Activated CD8-positive, alpha-beta T cell treated with anti-CD3 and anti-CD28 coated beads, Interleukin-2, amount 10 ng/mL, durations not matched to agents 7 days and 5 days (primary cell): ENCODE measurements at places on chromosomes 5 and 9.

GRCh38 chr9:129665389-129665775, at the start of gene PRRX2:
PRRX2 (plus strand) TSS chr9:129665647; CDS start chr9:129665868, 221 bp downstream.
- DNase-seq: peak; percentile 60

DNA sequence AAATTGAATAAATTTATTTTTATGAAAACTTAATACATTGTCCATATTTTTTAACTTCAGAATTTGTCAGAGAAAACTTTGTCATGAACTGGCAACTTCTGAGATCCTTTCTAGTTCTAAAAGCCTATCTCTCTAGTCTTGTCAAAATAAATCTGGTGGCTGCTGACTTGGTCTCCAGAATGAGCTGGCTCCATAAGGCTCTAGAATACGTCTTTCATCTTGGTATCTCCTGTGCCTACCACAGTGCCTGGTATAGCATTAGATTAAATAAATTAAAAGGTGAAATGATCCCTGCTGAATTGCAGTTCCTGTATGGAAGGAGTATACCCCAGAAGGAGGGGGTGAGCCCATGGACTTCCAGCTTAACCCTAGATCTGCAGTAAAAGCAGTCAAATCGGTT, 2.6 kb upstream of the FOCAD start:
- no peak for DNase-seq

- no peak for DNase-seq
These were observed 83.3 kb downstream of the ATPSCKMT start for GRCh38 chr5:10166392-10166791.

GRCh38 chr9:76136986-76137385, 246.5 kb downstream of the PCSK5 start:
- DNase-seq: no peak

GRCh38 chr9:12915366-12915954, 140.6 kb downstream of the LURAP1L start:
- DNase-seq: no peak

GRCh38 chr9:90775657-90776056, 26.0 kb upstream of the SYK start:
- DNase-seq: no peak

DNA sequence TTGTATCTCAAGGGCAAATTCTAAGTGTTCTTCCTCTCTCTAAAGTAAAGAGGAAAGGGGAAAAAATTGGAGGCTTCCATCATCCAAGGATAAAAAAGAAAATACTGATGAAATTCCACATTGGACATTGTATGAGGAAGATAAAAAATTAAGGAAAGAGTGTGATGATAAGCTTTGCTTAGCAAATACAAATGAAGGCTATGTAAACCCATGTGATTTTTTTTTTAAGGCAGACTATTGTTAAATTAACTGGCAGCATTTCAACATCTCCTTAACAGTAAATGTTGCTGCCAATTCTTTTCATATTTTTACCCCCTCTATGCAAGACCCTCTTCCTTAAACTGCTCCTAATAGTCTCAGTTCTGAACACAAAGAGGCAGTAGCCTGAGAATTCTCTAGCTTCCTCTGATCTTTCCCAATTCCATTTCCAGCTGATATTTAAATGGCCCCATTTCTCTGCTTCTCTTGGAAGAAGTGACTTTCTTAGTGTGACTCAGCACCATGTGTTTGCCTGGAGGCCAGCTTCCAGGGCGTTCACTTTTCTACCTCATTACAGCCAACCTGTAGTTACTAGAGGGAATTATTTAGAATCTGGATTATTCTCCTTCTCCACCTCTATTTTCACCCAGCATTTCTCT, 159.7 kb downstream of the TLE1 start:
- no peak for DNase-seq

DNA sequence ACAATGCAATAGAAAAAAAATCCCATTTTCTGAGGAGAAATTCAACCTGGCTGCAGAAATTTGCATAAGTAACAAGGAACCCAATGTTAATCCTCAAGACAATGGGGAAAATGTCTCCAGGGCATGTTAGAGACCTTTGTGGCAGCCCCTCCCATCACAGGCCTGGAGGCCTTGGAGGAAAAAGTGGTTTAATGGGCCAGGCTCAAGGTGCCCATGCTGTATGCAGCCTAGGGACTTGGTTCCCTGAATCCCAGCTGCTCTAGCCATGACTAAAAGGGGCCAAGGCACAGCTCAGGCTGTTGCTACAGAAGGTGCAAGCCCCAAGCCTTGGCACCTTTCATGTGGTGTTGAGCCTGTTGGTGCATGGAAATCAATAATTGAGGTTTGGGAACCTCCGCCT, 66.5 kb downstream of the ALDH1A1 start:
- no peak for DNase-seq

DNA sequence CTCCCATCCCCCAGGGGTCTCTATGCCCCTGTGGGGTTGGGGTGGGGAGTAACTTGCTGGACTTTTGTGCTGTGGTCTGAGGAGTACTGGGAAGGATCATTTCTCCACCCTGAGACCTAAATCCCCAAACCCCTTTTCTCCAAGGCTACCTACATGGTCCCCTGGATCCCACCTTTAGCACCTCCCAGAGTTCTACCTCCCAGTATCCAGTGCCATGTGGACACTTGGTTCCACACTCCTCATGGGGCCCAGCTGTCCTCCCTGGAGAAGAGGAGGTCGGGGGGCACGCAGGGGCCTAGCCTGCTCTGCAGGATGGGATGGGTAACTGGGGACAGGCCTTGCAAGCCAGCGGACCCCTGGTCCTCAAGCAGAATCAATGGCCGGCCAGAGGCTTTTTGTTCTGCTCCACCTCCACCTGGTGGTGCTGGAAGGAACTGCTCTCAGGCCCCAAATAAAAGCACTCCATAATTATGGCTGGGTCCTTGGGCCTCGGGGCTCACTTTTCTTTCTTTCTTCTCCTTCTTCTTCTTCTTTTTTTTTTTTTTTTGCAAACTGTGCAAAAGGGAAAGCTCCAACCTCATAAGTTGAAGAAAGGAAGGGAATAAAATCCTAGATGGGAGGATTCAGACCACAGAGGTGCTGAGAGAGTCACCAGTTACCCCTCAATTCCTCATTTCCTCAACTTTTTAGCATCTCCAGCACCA, 68.4 kb downstream of the PSD2 start:
- DNase-seq: peak; percentile 67

DNA sequence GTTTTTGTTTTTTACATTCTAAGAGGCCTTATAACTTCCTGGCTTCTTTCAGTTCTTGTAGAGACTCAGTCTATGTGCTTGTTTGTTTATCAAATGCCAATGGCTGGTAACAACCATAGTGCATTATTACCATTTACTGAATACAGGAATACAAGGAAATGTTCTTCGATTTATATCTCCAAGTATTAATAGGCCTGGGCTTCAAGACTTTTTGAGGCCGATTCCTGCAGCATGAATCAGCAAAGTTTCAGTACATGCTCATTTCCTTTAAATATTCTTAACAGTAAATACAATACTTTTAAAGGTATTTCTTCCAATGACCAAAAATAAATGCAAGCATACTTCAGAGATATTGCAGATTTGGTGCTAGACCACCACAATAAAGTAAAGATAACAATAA, 535.3 kb downstream of the EFNA5 start:
- DNase-seq: no peak

DNA sequence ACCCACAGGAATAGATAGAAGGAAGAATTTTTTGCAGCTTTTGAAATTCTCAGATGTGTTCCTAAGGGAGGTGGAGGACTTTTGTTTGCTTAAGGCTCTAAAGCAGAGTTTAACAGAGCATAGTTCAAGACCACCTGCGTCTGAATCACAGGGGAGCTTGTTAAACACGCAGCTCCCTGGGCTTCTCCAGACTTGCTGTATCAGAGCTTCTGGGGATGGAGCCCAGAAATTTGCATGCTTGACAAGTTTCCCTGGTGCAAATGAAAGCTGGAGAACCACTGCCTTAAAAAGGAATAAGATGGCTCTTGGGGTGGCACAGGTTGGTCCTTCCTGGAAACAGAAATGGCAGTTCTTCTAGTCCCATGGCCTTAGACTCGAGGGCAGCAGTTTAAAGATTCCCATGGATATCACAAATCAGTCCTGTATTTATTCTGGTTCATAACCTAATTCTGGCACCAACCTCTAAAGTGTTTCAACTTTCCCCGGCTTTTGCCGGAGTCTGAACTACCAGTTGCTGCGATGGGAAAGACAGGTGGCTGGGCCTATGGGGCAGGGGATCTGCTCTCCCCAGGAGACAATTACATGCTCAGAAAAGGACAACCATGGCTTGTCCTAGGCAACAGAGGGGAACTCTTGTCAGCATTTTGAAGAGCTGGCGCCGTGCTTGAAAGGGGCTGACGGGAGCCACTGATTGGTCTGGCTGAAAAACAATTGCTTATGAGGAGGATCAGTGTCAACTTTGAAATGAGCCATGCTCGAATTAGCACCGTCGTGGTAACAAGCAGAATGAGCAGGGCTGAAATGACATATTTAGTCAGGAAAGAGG, 599.6 kb downstream of the CCDC171 start:
- no peak for DNase-seq

- DNase-seq: no peak
These were observed 1.2 kb downstream of the NSD1 start for GRCh38 chr5:177134697-177135225.

DNA sequence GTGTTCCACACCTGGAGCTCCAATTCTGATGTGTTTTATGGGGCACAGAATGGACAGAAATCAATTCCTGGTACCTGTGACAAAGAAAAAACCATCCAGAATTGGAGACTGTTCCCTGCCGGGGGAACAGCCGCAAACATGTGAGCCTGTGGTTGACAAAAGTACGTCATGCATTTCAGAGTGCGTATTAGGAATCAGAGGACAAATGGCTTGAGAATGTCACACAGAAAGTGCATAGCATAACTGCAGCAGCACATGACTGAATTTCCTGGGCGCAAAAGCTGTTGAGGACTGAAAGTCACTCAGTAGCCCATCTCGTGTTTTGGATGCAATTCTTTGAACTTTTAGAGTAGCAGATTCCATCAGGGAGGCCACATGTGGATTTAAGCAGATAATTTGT, 85.1 kb downstream of the TRIO start:
- DNase-seq: no peak

DNA sequence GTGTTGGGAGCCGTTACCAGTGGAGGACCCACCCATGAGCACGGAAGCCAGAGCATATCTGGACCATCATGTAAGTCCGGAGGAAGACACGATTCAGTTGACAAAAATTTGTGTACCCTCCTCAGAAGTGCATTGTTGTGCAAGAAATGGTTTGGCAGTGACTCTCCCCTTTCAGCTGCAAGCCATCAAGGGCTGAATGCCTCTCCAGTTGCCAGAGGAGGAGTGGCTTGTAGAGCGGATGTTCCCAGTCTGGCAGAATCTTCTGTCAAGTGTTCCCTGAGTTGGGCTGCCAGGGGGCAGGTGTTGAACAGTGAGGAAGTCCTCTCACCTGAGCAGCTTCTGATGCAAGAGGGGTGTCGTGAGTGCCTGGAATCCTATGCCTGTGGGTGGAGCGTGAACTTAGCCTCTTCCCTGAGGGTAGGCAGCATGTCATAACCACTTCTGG, 27.6 kb upstream of the CDKN2AIPNL start:
- DNase-seq: no peak

DNA sequence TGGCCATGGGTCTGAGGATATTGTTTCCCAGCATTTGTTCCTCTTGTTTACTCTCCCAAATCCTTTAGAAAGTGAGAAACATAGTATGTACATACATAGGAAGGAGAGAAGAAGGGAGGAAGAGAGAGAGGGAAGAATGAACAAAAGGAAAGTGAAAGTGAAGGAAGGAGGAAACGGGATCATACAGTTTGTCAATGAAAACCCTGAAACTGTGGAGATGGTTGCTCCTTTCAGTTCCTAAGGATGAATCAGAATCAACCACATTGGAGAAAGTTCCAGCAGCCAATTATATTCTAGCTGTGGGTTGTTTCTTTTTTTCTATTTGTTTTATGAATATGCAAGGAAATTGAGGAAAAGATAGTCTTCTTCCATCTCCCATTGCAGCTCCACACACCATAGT, 396.5 kb downstream of the MLLT3 start:
- DNase-seq: no peak

DNA sequence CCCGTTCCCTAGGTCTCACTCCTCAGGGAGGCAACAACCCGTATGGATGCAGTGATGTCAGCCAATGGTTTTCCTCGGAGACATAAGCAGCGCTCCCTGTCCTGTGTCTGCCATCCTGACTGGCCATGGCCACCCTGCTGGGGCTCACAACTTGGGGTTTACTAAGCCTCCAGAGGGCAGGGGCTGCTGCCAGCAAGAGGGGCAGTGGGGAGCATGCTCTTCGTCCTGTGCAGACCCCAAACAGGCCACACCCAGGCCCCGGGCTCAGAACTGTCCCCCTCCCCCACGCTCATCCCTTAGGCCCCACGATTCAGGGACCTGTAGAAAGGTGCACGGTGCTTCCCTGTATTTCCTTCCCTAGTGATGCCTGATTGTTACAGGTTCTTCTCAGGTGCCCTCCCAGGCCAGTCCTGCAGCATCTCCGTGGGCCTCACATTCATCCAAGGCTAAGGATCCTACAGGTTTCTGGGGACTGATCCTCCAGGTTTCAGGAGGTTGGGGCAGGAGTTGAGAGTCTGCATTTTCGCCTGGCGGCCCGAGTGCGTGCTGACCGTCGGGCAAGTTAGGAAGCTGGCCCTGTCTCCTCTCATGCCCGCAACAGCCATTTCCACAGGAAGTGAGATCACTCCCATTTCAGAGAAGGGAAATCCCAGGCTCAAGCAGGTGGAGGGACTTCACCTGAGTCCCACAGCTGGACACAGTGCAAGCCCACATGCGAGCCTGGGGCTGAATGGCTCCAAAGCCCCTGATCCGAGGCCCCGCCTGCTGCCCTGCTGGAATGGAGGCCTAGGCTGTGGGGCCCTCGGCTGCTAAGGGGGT, 217.6 kb downstream of the ROR2 start:
- DNase-seq: no peak

DNA sequence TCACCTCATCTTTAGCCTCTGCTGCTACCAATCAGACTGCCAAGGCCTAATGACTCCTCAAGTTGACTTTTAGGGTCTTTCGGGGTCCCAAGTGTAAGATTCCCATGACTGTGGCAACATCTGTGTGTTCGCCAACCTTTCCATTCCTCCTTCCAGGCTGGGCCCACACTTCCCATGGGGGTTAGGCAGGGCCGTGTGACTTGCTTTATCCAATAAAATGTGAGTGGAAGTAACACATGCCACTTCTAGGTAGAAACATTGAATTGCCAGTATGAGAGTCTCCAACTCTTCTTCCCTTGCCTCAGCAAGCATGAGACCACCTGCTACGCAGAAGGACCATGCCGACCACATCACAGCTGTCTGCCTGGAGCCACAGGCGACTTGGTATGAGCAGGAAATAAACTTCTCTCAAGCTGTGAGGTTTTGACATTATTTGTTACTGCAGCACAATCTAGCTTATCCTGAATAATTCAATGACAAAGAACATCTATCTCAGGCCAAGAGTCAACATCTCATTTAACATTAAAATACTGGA, 190.4 kb upstream of the IER5L start:
- DNase-seq: no peak

- DNase-seq: no peak
These were observed 8.0 kb upstream of the ZNF366 start for GRCh38 chr5:72515211-72515610.

- no peak for DNase-seq
These were observed 35.0 kb upstream of the ADAMTSL1 start for GRCh38 chr9:18438951-18439350.

GRCh38 chr9:93960971-93961841, 6.1 kb upstream of the BARX1 start:
- no peak for DNase-seq
